Spinal cord (tissue), 10 donors: ENCODE measurements at places on chromosomes 16 and 17. TPM values are rescaled to one million over a fixed set of nuclear protein-coding genes. Genes with fewer than 3 reads are reported as not detected.

Gene KRTAP2-2
- not detected for total RNA-seq

Gene TBC1D3I
- not detected for total RNA-seq

Gene IGF2BP1
- 1.4 TPM for total RNA-seq

Gene HS3ST3B1
- 3.9 TPM for total RNA-seq

Gene HOXB7
- total RNA-seq, result 16.6 TPM

Gene WFDC1
- 9.3 TPM for total RNA-seq

Gene MFSD6L
- total RNA-seq, result not detected

DNA sequence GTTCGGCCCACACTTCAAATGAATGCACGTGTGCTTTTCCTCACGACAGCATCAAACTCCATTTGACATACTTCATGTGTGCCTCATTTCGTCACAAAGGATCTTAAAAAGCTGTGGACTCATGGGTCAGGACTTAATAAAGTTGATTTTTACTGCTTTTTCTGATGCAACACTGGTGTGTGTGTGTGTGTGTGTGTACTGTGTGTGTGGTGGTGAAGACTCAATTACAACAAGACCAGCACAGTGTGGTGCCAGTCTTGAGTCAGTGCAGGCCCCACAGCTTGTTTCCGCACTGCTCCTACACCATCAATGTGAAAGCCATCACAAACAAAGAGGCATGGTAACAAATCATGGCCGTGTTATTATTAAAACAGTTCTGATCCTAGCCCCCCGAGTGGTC is 17.7 kb downstream of the CDIP1 start:
- no peak for DNase-seq

- no peak for DNase-seq
Observed at GRCh38 chr17:10585529-10585928, 36.1 kb upstream of the MYH2 start.

GRCh38 chr17:59776577-59776976 is 69.1 kb downstream of the VMP1 start:
- no peak for DNase-seq

DNA sequence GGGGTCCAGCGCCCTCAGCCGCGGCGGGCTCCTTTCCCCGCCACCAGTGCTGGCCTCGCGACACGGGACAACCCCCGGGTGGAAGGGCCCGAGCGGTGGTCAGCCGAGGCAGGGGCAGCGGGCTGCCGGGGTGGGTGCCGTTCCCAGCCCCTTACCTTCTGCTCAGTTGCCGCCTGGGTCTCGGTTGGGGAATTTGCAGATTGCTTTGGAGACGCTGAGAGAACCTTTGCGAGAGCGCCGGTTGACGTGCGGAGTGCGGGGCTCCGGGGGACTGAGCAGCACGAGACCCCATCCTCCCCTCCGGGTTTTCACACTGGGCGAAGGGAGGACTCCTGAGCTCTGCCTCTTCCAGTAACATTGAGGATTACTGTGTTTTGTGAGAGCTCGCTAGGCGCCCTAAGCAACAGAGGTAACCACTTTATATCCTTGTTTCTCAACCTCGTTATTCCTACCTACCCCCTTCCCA is 381 bp downstream of the CTNS start:
- DNase-seq, result no peak

GRCh38 chr16:3546986-3547682 is 30.1 kb downstream of the NLRC3 start:
- DNase-seq, result no peak

- DNase-seq, result no peak
Observed at GRCh38 chr17:48592057-48592514, 1.5 kb downstream of the HOXB5 start.

DNA sequence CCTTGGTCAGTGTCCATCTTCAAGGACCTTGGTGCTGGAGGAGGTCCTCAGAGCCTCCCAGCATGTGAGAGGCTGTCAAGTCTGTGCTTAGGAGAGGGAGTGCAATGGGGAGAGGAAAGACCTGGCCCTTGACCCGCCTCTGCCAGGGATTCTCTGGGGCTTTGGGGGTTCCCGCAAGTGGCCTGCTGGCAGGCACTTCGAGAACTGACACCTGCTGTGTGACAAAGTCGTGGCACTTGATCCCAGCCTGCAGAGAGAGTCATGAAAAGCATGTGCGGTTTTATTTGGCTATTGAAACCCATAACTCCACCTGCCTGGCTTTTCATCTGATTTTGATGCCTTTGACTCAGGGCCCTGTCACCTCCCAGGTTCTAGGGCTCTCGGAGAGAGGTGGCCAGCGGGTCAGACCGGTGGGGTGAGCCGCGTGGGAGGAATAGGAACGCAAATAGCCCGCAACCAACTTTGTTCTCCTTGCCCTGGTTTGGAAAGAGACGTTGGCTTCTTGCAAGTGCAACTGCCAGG is 42.8 kb upstream of the GSE1 start:
- DNase-seq, result no peak

GRCh38 chr17:75906143-75906884 is 1.6 kb upstream of the MRPL38 start:
- DNase-seq, result no peak

- DNase-seq, result no peak
Observed at GRCh38 chr17:12790249-12791106, 1.2 kb downstream of the ARHGAP44 start.

GRCh38 chr17:50152736-50153135 is 2.3 kb upstream of the PPP1R9B start:
- no peak for DNase-seq

- no peak for DNase-seq
Observed at GRCh38 chr16:14472357-14472756, 157.7 kb downstream of the PARN start.

DNA sequence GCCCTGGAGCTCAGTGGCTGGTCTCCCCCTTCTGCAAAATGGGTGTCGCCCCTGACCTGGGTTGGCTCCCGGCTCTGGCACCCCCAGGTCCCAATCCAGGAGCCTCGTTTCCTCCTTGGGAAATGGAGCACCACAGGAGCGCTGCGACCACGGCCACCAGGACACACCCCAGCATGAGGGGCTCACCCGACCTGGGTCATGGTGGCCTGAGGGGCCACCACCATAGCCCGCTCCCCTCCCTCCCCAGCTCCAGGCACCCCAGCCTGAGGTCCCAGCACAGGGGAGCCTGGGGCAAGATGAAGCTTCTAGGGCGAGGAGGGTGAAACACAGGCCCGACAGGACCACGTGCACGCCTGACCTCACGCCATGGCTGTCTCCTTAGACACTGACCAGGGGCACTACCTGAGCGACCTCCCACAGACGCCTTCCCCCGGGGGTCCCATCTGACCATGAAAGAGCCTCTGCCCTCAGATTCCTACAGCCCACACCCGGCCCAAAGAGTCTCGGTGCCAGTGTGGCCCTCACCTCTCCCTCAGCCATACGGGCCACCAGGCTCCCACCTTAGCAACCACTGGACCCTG is 11.8 kb downstream of the BCAR1 start:
- no peak for DNase-seq

DNA sequence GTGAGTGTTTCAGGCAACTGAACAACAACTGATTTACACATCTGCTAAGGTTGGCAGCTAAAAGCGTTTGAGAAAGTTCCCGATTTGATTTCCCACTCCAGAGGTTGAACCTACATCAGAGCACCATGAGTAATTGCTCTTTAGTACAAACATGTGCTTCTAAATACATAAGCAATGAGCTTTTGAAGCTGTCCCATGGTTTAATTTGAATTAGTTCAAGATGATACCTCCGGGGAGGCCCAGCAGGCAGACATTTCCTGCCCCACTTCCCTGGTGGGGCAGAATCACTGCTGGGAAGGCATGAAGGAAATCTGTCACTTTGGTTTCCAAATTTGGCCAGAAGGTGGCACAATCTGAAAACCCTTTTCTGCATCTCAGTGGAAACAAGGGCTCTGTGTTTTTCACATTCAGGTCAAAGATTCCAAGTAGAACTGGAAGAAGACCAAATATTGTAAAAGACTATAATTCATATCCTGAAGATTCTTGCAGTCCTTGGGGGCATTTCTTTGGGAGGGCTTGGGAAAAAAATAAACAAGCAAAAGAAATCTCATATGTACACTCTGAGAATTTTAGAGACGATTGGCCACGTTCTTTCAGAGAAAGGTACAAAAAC is 176.2 kb upstream of the FAM20A start:
- DNase-seq, result peak; percentile 89
